ENCODE measurements at places on chromosomes 1 and 21.

- no peak for DNase-seq
Measured at GRCh38 chr1:247111700-247112478, 7.7 kb upstream of the ZNF669 start.

DNA sequence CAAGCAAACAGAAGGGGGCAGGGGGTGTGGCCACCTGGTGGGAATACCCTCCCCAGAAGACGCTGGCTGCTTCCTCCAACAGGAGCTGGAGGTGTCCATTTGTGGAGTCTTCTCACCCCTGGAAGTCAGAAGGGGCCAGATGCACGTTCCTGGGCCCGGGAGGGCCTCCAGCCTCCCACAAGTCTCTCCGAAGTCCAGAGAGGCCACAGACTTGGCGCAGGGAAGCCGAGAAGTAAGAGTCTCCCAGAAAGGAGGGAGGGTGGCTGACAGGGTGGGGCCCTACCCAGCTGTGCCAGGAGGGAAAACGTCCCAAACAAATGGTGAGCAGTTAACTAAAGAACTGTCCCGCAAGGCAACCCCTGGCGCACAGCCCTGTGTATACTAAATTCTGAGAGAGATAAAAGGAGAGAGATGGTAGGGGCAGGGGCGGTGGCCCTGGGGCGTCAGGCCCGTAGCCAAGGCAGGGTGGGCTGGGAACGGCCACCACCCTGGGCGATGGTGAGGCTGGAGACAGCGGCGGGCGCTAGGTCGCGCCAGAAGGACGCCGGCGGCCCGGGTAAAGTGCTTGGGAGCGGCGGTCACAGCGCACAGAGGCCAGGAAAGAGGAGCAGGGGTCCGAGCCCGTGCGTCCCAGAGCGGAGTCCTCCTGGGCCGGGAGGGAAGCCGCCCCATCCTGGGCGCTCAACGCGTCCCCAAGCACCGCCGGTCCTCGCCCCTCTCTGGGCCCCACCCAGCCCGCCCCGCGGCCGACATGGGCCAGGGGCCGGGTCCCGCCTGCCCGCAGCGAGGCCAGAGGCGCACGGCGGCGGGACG lies 1.2 kb downstream of the CHD5 start:
- no peak for DNase-seq

- DNase-seq = no peak
Measured at GRCh38 chr1:92483610-92484471, 2.9 kb downstream of the GFI1 start.

DNA sequence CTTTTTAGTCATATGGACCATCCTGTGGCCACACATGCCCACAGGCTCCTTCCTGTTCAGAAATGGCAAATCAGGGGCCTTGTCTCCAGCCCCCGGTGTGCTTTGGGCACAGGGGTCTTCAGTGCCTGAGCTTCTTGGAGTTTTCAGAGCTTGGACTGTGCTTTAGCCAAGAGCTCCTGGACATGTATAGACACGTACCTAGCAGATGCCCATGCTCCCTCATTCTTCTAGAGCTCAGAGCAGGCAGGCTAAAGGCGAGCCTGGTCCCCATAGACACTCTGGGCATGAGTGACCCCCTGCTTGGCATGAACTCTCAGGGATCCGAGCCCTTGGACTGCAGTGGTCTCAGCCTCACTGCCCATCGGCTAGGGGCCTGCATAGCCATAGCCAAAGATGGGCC lies 106.8 kb downstream of the EPHB2 start:
- no peak for DNase-seq

DNA sequence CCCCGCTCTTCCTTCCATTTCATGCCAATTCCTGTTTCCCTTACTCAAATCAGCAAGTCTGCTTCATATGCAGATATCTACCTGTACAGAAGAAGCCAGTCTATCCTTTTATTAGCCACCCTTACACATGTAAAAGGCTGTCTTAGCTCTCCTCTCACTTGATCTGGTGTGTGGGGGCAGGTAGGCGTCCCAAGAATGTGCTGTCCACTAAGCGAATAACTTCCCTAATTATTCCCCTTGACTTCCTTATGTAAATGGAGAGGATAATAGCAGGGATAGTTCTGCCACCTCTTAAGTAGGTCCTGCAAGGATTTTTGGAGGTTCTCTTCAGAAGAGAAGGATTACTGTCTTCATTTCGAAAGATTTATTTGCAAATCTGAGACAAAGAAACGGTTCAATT lies 160.4 kb downstream of the TTLL7 start:
- no peak for DNase-seq

DNA sequence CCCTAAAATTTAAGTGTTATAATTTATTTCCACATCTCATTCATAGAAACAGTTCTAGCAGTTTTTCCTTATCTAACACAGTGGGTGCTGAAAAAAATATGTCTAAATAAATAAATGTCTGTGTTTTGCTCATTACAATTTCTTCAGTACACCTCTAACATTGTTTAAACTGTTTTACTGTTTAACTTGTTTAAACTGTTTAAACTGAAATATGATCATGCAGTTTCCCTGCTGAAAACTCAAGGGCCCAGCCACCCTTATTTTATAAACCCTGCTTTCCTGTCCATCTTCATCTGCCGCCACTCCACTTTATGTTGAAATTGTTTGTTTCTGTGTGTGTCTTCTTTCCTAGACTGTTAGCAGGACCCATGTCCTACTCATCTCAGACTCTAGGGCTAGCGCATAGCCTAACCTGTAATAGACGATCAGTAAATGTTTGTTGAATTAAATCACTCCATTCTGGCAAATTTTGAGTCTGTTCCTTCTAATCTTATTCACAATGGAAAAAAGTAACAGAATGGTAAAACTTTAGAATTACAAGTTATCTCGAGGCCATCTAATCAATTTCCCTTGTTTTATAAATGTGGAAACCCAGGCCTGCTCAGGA lies 9.4 kb upstream of the PIK3C2B start:
- DNase-seq = no peak

DNA sequence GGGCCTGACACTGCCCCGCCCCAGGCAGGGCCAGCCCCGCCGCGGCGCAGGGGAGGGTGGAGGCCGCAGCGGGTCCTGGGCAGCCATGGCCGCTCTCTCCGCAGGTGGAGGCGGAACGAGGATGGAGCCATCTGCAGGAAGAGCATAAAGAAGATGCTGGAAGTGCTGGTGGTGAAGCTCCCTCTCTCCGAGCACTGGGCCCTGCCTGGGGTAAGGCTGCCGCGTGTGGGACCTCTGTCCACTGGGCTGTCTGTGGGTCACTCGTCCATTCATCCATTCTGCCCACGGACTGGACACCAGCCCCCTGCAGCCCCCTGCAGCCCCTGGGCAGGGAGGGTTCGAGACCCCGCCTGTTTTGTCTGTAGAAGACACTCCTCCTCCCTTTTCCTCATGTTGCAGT lies 18.4 kb upstream of the LRRC3 start:
- no peak for DNase-seq

DNA sequence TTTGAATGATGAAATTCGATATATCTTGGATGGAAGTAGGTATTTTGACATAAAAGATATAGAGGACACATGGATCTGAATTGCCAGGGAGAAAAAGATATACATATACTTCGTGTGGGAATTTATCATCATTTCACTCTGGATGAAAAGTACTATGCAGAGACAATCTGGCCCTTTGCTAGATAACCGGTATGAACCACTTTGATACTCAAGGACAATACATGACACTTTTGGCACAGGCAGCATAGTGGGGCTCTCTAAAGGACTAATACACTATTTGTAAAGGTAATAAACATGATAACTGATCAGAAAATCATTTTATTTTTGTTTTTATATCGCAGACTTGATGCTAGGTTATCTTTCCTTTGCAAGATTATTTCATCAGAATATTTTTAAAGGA lies 24.2 kb downstream of the JAK1 start:
- no peak for DNase-seq

GRCh38 chr1:38744452-38745350 lies 114.9 kb downstream of the RRAGC start:
- no peak for DNase-seq

DNA sequence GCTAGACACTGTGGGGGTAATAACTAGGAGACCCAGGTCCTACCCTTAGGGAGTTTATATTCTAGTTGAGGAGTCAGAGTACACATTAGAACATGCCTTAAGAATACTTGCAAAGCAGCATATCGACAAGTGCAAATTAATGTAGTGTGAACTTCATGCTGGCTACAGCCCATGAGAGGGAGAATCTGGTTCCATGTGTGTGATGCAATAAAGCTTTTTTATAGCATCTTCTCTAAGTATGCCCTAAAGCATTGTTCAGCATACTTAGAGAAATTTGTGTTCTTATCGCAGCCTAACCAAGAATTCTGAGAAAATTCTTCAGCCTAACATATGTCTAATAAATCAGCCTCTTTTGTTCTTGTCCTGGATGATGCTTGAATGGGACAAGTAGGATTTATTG lies 95.5 kb downstream of the SDCCAG8 start:
- DNase-seq = no peak

GRCh38 chr1:82227306-82228095 lies 426.8 kb downstream of the ADGRL2 start:
- DNase-seq = no peak

- no peak for DNase-seq
Measured at GRCh38 chr1:81377406-81377805, 423.3 kb upstream of the ADGRL2 start.

GRCh38 chr1:22804406-22804805 lies 93.8 kb downstream of the EPHB2 start:
- DNase-seq = no peak

DNA sequence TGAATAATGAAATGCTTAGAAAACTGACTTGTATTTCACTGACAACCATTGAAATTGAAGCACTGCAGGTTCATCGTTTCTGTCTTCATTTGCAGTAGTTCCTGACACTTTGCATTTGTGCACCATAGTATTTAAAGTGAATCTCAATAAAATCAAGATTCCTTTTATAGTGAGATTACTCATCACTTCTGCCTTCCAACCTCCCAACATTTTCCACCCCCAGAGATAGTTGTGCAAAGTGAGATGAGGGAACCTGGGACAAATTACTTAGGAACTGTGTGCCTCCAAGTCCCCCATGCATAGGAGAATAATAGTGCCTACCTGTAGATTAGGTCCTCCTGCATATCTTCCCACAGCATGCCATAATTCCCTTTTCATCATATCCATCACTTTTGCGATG lies 114.9 kb upstream of the DPT start:
- no peak for DNase-seq

DNA sequence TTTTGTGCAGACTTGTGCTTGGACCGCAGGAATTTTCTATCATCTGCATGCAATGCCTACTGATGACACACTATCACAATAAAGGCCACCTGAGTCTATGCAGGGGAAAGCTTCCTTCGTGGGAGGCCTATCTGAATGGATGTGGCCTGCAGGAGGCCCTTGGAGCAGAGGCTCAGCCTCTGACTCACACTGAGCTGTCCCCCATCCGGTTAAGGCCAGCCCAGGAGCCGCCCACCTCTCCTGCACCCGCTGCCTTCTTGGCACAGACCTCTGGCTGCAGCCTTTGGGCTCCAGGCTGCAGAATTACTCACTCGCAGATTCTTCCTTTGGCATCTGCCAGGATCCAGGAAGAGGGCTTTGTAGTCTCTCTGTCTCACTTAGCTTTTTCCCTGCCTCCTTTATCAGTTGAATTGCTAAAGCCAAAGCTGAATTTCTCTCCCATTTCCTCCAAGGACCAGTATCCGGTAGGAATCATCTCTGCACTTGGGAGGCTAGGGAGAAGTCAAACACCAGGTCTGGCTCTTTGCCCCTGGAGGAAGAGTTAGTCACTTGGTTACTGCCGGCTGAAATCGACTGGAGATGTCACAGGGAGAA lies 65.1 kb upstream of the JUN start:
- DNase-seq = no peak

- DNase-seq = no peak
Measured at GRCh38 chr1:6491966-6492365, 499 bp upstream of the PLEKHG5 start.

- no peak for DNase-seq
Measured at GRCh38 chr1:50973875-50974617, 4.0 kb downstream of the CDKN2C start.

DNA sequence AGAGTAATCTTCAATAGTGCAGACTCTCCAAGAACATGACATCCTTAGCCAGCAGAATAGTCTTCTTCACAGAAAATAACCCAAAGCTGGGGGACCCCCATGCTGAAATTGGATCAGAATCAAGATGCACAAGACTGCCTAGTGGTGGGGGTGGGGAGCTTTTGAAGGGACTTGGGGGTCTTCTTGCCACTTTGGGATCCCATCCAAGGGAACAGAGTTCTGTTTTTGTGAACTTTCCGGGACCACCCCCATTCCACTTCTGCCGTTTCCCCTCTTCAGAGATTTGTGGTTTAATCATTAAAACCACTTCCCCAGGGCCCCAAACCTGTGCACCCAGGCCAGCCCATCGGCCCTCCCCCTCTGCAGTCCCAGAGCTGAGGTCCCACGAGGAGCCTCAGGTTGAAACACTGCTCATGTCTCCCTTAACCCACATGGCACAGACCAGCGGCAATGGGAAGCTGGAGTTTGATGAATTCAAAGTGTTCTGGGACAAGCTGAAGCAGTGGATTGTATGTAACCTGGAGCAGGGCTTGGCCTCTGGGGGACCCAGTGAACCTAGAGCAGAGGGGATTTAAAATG lies 44.9 kb downstream of the CAPN9 start:
- no peak for DNase-seq

GRCh38 chr1:66269222-66269621 lies 264.7 kb upstream of the SGIP1 start:
- no peak for DNase-seq

DNA sequence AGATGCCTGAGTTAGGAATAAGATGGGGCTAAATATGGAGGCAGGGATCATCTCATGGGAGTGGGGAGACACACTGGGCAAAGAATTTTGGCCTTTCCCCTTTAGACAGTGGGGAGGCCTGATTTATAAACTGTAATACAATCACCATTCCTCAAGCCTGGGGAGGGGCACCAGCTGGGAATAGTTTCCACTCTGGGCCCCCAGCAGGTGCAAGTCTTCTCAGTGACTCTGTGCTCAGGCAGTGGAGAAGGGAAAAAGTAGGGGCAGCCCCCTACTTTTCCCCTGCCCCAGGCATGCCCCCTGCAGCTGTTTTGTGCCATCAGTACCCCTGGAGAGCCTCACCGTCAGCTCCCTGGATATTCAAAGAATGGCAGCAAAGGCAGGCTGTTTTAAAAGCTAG lies 19.1 kb downstream of the COA7 start:
- no peak for DNase-seq

- no peak for DNase-seq
Measured at GRCh38 chr1:165629151-165629550, 1.9 kb upstream of the MGST3 start.

DNA sequence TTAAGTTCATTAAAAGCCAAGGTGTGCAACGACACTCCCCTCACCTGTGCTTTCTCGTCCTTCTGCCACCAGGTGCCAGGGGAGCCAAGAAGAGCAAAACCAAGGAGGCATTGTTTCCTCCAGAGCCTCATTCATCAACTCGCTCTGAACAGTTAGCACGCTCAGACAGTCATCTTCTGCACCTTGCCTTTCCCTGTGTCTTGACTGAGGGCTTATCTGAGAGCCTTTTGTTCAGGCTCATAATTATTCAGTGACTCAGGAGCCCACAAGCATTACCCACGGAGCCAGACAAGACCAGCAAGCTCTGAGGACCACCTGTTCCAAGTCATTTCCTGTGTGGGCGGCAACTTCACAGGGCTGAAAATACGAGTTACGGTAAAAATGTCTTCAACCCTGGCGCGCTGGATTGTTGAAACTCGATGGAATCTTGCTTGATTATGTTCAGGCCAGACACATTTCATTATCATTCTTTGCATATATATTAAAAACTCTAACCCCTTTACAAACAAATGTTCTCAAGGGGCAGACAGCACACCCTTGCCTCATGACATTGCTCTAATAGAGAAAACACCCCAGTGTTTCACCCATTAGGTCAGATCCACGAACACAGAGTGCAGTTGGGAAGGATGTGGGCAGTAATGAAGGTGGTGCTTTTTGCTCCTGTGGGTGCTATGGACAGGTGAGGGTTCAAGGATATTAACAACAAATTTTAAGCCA lies 89.7 kb upstream of the RUNX1 start:
- DNase-seq = no peak

- no peak for DNase-seq
Measured at GRCh38 chr1:3581296-3582036, 29.8 kb downstream of the MEGF6 start.
